Globus pallidus (tissue), 1 donor: ENCODE measurements at places on chromosomes 4 and X.

DNA sequence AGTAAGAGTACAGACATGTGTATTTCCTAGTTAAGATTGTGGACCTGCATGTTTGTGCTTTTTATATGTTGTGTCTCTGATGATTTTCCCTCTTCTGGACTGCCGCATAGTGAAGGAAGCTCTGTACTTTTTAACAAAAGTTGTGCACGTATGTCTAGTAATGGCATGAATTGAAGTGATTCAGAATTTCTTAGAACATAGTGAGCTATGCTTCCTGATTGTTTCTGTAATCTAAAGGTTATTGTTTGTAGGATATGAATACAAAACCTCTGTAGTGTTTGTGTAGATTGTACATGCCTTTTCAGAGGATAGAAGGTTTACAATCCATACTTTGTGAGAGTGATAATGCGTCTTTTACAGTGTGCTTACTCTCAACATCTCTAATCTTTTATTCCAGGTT, 37.0 kb upstream of the NUDT6 start:
- no peak for DNase-seq

GRCh38 chrX:41737065-41737464, 13.1 kb downstream of the GPR82 start:
- no peak for DNase-seq

DNA sequence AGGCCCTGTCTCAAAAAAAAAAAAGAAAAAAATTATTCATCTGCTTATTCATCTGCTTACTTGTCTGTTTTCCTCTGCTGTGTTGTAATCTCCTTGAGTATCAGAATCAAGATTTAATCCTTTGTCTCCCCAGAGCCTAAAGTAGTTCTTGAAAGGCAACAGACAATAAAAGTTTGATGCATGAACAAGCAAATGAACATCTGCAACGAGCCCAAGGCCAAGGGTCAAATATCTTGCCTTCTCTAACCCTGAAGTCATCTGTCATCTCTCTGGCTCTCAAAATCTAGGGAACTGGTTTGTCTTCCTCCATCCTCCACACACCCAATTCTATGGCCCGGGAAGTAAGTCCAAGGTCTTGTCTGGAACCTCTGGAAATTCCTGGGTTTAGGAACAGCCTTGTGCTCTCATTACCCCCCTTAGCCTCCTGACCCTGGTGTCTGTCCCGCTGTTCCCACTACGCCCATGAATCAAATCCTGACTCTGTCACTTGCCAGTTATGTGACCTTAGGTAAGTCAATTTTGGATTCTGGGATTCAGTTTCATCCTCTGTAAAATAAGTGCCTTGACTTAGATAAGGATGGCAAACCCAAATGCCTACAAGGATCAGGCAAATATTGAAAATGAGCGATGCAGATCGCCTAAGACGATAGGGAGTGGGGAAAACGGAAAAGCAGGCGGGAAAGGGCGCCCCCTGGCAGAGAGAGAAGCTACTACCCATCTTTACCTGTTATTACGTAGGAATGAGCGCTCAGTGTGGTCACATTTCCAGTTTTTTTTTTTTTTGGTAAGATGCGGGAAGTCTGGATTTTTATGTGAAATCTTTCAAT, 102.7 kb upstream of the DHX15 start:
- peak; percentile 57 for DNase-seq

- no peak for DNase-seq
Measured at GRCh38 chr4:140312100-140312499, 61.3 kb upstream of the SCOC start.

GRCh38 chr4:7657545-7658297, 223.0 kb upstream of the PSAPL1 start:
- DNase-seq = no peak

GRCh38 chr4:149158817-149159216, 656.8 kb downstream of the IQCM start:
- no peak for DNase-seq

DNA sequence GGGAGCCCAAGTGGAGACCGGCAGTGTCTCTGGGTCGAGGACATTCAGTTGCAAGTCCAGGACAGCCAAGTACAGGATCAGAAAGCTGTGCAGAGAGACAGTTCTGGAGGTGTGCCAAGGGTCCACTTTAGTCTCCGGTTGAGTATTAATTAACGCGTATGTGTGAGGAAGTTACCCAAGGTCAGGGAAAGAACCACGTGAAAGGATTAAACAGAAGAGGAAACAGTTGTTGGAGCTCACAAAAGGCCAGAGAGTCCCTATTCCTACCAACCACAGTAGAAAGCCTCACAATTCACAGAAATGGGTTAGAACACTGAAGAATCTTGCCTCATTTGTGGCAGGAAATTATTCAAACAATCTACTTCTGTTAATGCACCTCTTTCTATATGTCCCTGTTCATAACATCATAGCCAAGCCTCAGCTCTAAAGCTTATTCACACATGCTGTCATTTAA, 17.9 kb upstream of the NSUN7 start:
- DNase-seq = peak; percentile 46

DNA sequence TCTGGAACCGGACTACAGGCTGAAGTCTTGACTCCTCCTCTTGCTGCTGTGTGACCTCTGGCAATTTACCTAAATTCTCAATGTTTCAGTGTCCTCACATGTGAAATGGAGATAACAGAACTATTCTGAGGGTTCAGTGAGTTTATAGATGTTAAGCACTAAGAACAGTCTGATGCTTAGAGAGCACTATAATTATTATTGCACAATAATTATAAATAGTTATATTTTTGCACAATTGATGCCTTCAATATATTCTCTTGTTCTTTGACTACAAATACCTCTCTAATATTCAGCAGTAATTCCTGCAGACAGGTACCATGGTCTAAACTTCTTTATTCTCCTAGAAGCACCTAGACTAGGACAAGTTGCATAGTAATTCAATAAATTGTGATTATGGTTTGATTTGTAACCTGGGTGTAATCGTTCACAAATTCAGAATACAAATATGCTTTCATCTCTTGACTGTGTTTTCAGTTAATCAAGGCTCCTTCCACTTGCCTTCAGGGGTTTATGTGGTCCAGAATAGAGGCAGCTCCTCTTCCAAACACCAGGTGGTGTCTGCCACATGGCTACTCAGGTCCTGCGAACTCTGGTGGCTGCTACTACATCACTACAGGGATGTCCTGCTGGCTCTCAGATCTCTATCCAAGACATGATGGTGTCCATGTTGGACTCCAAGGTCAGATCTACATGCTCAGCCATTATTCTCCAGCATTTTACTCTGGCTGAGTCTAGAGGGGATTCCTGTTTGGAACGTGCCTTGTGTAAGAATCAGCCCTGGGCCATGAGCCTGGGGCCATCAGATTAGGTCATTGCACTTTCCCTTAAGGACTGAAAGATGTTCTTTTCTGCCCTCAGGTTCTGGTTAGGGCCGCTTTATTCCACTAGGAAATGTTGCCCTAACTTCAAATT, 103.4 kb downstream of the QRFPR start:
- DNase-seq = no peak

DNA sequence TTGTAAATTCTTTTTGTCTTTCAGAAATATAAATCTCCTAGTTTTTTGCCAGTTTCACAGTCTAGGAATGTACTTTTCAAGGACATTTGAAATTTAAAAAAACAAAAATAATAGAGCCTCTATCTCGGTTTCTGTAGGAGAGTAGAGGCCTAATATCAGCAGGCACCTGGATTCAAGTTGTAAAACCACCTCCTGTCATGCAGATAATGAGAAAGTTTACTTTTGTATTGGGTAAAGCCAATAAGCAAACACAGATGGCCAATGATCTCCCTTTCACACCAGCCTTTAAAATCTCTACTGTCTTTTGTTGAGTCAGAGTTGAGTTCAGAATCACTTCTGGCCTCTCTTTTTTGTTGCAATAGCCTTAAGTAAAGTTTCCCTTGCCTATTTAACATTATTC, 1499.9 kb downstream of the PCDH18 start:
- no peak for DNase-seq

DNA sequence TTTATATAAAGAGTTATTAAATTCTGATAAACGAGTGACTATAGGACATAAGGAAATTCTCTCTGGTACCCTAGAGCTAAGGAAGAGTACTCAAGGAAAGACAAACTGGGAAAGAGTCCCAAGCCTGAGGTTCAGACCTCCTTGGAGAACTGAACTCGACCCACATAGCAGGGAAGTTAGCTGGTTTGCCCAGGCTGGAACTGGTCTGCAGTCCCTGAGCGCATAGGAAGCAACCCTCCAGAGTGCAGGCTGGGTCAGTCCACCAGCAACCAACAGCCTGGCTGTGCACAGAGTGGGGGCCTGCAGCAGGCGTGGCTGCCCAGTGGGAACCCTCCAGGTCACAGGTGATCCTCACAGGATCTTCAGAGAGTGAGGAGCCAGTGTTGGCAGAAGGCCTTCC, 114.1 kb downstream of the SOWAHB start:
- DNase-seq = no peak

GRCh38 chr4:69957209-69957608, 8.3 kb downstream of the CSN2 start:
- DNase-seq = no peak

- no peak for DNase-seq
Measured at GRCh38 chr4:37865450-37865849, 25.4 kb upstream of the TBC1D1 start.

GRCh38 chr4:138035781-138036258, 206.3 kb downstream of the SLC7A11 start:
- peak; percentile 71 for DNase-seq

DNA sequence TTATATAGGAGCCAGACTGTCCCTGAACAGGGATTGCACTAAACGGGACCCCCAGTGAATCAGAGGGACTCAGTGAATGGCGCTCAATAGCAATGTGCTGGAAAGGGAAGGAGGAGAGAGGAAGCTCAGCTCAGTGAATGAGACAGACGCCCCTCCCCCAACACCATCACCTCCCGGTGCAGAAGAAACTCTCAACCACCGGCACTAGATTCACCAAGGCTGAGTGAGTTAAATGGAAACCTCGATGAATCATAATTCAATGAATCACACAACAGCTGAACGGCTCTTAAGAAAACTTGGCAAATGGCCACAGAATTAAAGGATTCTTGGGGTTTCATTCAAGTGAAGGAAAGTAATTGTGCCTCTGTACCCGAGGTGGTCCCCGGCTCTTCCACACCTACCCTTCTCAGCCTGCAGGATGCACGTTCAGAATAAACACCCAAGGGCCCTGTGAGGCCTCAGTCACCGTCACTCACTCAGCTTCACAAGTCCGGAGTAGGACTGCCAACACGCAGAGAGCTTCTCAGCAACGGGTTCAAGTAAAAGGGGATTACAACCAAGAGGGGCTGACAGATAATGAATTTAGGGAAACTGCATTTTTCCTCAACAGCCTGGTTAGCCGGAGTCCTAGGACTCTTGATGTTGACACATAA, 29.3 kb downstream of the CRMP1 start:
- no peak for DNase-seq
